ENCODE measurements at places on chromosomes 6 and 20.

DNA sequence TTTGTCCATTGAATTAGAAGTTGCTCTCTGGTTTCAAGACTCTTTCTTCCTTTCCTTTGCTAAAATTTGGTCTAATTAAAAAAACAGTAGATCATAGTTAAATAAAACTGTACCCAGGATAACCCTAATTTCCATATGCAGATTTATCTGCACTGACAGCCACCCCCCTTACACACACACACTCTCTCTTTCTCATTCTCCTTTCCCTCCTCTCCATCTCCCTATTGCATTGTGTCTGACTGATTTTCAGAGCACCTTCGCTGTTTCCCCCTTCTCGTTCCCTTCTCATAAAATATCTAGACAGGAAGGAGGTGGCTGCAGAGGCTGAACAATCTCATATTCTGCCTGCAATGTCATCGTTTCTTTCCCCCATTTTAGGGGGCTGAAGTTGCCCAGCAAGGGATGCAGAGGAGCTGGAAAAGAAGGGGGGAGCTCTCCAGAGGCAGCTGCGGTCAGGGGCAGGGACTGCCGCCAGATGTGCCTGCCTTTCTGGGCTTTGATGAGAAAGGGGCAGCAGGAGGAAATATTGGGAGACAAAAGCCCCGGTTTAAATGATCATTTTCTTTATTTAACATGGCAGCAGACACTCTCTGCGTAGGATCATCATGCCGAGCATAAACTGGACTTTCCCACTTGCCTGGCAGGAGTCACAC, 22.5 kb upstream of the MMS22L start:
- DNase-seq: no peak

GRCh38 chr6:155274533-155274932, 10.7 kb downstream of the CLDN20 start:
- no peak for DNase-seq

GRCh38 chr6:4487538-4487937, 288.7 kb upstream of the CDYL start:
- DNase-seq: peak; percentile 63

- no peak for DNase-seq
These were observed 58.2 kb downstream of the DNAH8 start for GRCh38 chr6:38773338-38773737.

Measured in LoVo (cell line).